WTC11 (cell line): ENCODE measurements at places on chromosomes 2 and 18.

DNA sequence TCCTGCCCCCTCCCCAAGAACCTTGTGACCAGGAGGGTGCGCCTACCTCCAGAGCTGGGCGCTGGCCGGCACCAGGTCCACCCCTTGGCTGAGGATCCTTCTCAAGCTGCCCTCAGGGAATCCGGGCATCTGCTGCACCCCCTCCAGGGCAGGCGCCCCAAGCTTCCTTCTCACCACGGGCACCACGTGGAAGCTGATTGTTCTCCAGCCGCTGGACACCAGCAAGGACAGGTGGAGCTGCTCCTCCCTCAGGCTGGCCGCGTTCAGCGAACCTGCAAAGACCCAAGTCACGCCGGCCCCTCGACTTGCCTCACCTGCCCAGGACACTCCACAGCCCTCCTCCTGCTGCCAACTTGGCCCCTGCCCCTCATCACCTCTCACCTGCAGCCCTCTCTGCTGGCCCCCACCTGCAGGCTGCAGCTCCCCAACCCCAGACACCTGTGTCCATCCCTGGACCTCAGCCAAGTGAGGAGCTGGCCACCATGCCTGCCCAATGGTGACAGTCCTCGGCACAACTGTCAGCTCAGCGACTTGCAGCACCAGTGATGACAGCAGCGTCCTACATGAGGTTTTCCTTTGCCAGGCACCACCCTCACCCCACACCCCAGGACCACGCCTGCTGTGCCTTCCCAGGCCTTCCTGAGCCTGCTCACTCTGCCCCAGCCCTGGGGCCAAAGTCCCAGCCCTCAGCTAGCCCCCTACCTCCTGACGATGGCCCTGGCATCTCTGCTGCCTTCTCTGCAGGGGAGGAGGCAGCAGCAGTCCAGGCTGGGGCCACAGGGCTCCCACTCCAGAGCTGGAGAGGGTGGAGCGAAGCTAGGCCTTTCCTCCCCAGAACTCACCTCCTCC is 4.2 kb downstream of the MAB21L4 start:
- H3K4me1 ChIP-seq: no peaks in the 10 kb centered on the region
- H3K27ac ChIP-seq: no peak overlapping the region
- H3K4me3 ChIP-seq: no peak overlapping the region
- H3K27me3 ChIP-seq: no peaks in the 10 kb centered on the region
- DNase-seq: no peak

DNA sequence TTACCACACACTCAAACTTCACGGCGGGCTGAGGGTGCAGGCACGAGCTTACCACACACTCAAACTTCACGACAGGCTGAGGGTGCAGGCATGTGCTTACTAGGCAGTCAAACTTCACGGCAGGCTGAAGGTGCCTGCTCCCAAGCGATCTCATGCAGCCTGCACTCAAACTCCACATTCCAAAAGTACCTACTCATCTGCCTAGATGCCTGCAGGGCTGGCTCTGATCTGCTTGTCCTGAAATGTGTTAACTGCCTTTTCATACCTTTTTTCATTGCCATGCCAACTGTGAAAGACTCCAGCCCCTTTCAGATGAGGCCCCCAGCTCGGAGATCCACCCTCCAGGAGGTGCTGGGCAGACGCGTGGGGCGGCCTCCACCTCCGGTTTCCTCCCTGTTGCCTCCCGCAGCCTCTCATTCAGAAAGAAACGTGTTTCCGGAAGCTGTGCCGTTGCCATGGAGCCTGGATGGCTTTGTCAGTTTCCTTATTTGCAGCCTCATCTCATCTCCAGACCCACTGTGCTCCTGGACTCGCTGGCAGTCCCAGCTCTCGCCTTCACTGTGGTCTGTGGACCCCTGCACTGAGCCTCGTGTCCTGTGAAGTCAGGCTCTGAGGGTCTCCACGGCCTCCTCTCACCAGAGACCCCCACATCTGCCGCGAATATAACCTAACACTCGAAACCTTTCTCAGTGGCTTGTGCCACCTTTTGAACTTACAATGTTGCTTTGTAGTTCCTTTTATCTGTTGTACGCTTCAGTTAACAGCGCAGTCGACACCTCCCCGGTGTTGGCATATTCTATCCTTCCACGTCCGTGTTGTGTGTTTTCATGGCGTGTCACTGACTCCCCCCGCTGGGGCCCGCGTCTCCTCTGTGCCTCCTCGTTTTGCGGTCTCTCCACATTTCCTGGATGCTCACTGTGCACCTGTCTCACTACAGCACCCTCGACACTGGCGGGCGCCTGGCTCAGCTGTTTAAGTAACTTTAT is 106.1 kb upstream of the ALKAL2 start:
- H3K27me3 ChIP-seq: peaks cover 7% of the 10 kb centered on the region
- no peaks in the 10 kb centered on the region for H3K36me3 ChIP-seq
- H3K4me1 ChIP-seq: no peaks in the 10 kb centered on the region

DNA sequence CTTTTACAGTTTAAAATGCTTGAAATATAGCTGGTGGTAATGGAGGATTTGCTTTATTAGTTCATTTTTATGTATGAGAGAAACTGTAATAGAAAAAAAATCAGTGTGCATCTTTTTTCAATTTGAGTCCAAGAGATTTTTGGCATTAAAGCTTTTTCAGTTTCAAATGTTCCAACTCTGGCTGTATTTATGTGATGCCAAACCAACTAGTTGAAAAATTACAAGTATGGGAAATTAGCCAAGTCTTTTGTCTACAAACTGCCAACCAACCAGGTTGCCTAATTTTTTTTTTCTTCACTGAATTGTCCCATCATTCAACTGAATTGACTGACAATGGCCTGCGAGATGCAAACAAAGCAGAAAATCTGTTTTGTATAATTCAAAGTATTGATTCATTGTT is 95.7 kb downstream of the ICOS start:
- no peaks in the 10 kb centered on the region for H3K27me3 ChIP-seq
- peaks cover 4% of the 10 kb centered on the region for H3K4me1 ChIP-seq
- H3K36me3 ChIP-seq: no peaks in the 10 kb centered on the region

DNA sequence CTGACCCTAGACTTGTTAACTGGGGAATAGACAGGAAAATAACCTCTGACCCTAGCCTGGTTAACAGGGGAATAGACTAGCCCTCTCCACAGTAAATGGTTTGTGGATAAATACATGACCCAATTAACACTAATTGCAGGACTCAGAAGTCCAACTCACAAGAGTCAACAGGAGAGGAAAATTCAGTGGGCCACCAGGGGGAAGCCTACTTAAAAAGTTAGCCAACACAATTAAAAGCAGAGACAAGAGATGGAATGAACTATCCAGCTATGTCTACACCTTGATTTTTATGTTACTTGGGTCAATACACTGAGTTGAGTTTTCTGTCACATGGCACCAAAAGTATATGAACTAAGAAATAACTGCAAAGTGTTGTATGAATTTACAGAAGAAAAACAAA is 158.8 kb upstream of the SLC39A10 start:
- no peaks in the 10 kb centered on the region for H3K4me1 ChIP-seq
- H3K27me3 ChIP-seq: no peaks in the 10 kb centered on the region
- H3K4me3 ChIP-seq: no peak overlapping the region
- H3K36me3 ChIP-seq: no peaks in the 10 kb centered on the region

DNA sequence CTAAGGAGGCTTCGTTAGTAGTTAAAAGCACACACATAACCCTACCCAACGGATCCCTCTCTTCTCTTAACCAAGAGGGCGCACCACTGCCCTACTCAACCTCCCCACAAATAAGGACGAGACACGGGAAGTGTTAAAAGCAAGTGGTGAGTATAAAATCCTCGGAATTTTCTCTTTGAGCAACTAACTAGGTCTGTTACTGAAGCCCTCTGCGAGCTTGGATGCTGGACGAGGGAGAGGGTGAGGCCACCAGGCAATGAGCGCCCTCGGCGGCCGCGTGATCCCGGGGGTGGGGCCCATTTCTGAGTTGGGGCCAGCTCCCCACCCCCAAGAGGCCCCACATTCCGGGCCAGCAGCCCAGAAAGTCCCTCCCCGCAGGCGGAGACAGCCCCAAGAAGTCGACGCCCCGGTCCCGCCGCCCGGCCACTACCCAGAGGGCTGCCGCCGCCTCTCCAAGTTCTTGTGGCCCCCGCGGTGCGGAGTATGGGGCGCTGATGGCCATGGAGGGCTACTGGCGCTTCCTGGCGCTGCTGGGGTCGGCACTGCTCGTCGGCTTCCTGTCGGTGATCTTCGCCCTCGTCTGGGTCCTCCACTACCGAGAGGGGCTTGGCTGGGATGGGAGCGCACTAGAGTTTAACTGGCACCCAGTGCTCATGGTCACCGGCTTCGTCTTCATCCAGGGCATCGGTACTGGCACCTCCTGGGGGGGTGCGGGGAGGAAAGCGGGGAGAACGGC is at the start of gene CYBRD1:
TSS of gene CYBRD1 (plus strand) at position 423 of the 736 bp plus-strand sequence. CDS start at position 495, 72 bp downstream.
- H3K4me3 ChIP-seq: peak within 1 kb of the TSS; percentile 90
- peaks cover 25% of the 10 kb centered on the region for H3K4me1 ChIP-seq
- peak within 1 kb of the TSS; percentile 40; the same call in 1 of the 2 replicates for H3K27ac ChIP-seq
- DNase-seq: peak; percentile 68

GRCh38 chr2:217489145-217489960 is 513.4 kb downstream of the TNS1 start:
- H3K27me3 ChIP-seq: no peaks in the 10 kb centered on the region; the same call in 1 of the 2 replicates
- peak; percentile 16 for DNase-seq
- H3K4me1 ChIP-seq: 0 out of 2 replicates have a peak, but pooled peaks cover 4% of the 10 kb centered on the region
- H3K4me3 ChIP-seq: no peak overlapping the region
- no peaks in the 10 kb centered on the region for H3K36me3 ChIP-seq

GRCh38 chr2:28437918-28438317 is 45.3 kb downstream of the FOSL2 start:
- no peak overlapping the region for H3K4me3 ChIP-seq
- H3K4me1 ChIP-seq: no peaks in the 10 kb centered on the region
- DNase-seq: no peak
- H3K36me3 ChIP-seq: peaks cover 2% of the 10 kb centered on the region

GRCh38 chr2:97741686-97742085 is 28.3 kb downstream of the ZAP70 start:
- no peak overlapping the region for H3K4me3 ChIP-seq
- H3K27ac ChIP-seq: no peak overlapping the region
- H3K4me1 ChIP-seq: peaks cover 15% of the 10 kb centered on the region
- H3K36me3 ChIP-seq: no peaks in the 10 kb centered on the region
- DNase-seq: no peak
- no peaks in the 10 kb centered on the region for H3K27me3 ChIP-seq
